H7 (cell line): ENCODE measurements at places on chromosomes 3 and 15.

- DNase-seq = no peak
Measured at GRCh38 chr3:116873142-116873541, 163.6 kb downstream of the TUSC7 start.

- DNase-seq = no peak
Measured at GRCh38 chr15:44598892-44599291, 61.9 kb downstream of the EIF3J start.

- no peak for DNase-seq
Measured at GRCh38 chr15:91227766-91228165, 127.7 kb downstream of the SV2B start.

GRCh38 chr3:188006726-188007393 is 147.1 kb upstream of the LPP start:
- no peak for DNase-seq

DNA sequence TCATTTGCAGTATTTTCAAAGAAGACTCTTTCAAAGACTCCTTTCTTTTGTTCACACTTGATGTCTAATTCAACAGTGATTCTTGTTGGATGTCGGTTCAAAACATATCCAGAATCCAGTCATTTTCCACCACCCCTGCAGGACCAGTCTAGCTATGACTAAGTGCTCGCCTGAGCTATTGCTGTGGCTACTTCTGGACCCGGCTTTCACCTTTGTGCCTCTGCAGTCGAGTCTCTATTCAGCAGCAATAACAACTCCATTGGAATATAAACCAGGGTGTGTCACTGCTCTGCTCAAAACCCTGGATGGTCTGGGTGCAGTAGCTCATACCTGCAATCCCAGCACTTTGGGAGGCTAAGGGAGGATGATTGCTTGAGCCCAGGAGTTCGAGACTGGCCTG is 55.0 kb downstream of the PRICKLE2 start:
- no peak for DNase-seq
